ENCODE measurements at places on chromosomes 7 and 10.

DNA sequence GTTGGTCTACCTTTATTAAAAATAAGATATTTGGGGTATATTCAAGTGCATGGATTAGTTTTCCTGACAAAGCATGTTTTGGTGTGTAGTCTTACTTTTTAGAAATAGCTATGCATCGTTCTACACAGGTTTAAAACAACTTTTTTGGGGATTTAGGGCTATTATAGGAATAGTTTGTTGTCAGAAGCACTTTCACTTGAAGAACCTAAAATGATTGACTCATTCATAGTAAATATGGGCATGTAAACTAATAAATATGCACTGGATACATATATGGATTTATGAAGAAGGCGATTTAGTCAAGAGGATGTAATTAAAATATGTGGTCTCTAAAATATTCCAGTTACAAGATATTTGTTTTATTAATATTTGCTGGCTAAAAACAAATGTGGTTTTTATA, 2.0 kb downstream of the ARL4A start:
- DNase-seq: no peak

DNA sequence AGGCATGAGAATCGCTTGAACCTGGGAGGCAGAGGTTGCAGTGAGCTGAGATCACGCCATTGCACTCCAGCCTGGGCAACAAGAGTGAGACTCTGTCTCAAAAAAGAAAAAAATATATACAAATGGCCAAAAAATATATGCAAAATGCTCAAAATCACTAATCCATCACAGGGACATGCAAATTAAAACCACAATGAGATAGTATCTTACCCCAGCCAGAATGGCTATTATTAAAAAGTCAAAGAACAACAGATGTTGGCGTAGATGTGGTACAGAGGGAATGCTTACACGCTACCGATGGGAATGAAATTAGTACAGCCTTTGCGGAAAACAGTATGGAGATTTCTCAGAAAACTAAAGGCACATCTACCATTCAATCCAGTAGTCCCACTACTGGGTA, 17.4 kb downstream of the SNX8 start:
- no peak for DNase-seq

- DNase-seq: no peak
Observed at GRCh38 chr7:17239683-17240521, 58.5 kb upstream of the AHR start.

DNA sequence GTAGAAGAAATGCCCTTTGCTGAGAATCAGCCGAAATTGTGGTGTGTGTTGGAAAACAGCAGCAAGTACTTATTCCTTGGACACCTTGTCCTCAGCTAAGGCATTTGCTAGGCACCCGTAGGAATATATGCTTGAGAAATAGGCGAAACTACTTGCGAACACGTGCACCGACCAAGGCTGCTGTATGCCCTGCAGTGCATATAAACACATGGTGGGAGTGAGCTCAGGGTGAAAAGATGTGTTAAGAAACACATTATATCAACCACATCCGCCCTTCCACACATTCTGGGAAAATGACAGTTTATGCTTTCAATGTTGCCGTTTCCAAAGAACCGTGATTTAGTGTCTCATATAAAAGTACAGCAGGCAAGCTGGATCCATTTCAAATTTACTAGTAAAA, 199.2 kb downstream of the JCAD start:
- no peak for DNase-seq

DNA sequence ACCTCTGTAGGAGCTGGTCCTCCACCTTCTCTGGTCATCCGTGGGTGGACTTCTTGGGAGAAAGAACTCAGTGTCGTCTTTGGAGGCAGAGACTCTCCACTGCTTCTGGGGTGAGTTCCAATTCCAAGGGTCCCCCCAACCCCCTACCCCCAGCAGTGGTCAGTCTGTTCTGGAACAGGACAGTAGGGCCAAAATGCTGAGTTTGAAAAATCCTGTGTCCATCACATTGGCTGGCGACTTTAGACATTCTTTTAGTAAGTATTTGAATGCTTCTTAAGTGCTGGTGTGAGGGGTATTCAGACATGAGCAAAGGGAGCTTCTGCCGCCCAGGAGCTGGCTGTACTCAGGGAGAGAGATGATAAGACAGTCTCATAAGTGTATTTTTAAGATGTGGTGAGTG, 1.9 kb downstream of the ZNF316 start:
- no peak for DNase-seq

DNA sequence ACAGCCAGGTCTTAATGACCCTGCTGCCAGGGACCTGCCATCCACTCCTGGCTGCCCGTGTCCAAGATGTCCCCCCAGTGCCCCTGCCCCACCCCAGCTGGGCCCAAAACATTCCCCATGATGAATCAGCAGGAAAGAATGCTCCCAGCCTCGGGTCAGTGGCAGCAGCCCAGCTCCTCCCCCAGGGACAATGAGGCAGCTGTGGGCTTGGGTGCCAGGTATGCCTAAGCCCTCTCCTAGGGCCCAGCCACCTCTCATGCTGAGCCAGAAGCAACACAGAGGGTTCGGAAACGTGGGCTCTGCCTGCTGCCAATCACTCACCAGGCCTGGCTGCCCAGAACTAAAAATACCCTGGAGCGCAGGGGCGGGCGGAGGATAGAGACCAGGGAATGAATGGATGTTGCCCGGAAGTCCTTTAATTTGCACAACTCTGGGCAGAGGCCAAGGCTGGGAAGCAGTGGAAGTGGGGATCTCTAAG, 1.5 kb upstream of the LOXL4 start:
- DNase-seq: no peak

DNA sequence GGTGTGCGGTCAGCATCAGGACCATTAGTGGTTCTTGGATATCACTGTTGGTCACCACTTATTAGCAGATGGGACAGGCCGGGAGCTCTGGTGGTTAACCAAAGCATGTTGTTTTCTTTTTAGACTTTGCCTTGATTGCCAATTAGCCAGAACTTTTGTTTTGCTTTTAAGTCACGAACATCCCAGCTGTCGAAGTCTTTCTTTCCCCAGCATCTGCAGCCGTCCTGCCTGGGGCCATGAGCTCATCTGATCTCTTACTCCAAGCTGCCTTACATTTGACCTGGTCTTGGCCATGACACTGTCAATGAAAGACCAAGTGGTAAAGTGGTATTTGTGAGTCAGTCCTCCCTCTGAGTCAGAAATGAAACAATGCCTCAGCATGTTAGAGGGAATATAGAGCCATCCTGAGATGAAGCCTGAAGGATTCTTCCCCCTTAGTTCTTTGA, 53.9 kb upstream of the CREB5 start:
- DNase-seq: no peak

GRCh38 chr7:157470017-157470322, 133.2 kb downstream of the DNAJB6 start:
- DNase-seq: no peak

- no peak for DNase-seq
Observed at GRCh38 chr7:6604458-6604857, 11.0 kb upstream of the ZNF853 start.

DNA sequence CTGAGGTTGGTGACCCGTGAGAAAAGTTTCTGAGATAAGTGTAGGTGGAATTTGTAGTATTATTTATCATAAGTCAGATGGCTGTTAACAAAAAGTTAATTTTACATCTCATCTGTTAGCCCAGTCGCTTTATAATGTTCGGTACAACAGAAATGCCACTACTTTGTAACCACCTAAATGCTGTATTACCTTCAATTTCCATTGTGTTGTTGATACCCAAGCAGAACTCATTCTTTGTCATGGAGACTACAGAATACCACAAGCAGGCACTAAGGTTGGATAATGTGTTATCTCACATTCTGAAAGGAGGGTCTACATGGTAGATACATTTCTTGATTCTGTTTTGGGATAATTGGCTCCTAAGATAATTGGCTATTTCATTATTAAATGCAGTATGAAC, 249.8 kb upstream of the KAT6B start:
- no peak for DNase-seq

DNA sequence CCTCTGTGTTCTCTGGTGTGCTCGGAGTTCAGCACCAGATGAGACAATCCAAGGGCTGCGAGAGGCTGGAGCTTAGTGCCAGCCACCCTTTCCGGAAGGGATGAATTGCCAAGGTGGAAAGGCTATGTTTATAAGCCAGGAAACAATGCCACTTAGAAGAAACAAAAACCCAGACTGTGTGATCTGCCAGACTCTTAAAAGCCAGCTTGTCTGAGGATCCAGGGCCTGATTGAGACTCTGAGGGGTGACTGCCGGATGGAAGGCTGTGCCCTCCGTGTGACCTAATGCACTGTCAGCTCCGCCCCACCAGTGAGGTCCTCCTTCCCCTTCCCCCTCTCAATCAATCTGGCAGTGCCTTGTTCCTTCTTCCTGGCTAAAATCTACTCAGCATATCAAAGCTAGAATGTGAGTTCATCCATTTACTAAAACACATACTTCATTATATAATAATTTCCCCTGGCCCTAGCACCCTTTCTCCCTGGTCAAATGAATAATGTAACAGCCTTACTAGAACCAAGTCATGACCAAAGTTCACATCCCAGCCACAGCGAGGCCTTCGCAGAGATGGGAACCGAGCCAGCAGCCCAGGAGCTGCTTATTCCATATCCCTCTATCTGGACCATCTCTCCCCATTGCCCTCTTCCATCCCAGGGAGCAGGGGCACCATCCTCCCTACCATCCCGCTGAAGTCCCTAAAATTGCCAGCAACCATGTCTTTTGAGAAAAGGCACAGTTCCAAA, 25.5 kb downstream of the FAM107B start:
- no peak for DNase-seq

DNA sequence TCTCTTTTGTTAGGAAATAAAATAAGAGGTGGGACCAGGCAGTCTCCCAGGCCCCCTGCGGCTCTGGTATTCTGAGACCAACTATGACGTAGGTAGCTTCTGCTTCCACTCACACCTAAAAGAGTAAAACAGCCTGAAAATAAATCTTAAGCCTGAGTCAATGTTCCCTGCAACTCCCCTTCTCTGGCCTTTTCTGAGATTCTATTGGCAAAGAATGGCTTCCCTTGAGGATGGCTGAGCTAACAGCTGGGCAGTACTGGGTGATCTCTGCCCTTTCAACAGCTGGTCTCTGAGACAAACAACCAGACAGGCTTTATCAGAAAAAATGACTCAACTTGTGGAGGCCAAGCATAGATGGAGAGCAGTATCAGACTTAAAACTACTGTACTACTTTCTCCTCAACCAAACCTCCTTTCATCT, 58.7 kb downstream of the CREB3L2 start:
- DNase-seq: no peak

Data from GM20000 (cell line).